Fibroblast of skin of right biceps (primary cell): ENCODE measurements at places on chromosomes 11 and 22.
A peak's percentile ranks its signal among the peaks of the same experiment; 100 is the strongest.

DNA sequence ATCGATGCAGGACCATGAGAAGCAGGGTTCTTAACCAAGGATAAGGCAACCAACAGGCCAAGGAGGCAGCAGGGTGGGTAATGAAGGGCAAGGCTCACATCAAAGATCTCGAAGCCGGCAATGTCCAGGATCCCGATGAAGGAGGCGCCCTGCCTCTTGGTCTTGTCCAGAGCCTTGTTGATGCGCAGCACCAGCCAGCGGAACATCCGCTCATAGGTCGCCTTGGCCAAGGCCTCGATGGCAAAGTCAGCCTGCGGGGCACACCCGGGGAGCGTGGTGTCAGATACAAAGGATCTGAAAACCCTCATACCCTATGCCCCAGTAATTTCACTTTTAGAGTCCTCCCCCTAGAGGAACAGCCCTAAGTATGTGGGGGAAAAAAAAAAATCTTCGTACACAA is 63.5 kb downstream of the APOL1 start:
- no peak for DNase-seq

DNA sequence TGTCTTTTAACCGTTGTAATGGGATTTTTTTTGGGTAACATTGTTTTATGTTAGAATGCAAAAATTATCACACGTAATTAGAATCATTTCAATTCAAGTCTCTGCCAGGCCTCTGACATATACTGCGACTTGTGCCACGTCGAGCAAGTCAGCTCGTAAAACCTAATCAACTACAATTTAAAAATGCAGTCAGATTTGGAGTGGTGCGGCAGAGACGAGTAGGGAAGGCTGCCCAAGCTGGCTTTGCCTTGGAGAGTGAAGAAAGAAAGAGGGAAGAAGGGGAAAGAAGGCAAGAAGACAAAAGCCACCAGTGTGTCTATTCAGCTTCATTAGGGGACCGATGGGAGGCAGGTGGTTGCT is 110.7 kb downstream of the MIAT start:
- DNase-seq, result no peak

DNA sequence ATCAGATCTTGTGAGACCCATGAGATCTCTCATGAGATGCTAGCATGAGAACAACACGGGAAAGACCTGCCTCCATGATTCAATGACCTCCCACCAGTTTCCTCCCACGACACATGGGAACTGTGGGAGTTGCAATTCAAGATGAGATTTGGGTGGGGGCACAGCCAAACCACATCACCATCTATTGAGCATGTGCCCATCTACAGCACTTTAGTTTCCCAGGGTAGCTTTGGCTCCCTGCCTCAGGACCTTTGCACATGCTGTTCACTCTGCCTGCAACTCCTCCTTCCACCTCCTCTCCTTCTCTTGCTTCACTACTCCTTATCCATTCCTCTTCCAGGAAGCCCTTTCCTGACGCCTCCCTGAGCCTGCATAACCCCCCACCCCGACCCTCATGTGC is 17.2 kb downstream of the GRIK4 start:
- DNase-seq, result no peak

DNA sequence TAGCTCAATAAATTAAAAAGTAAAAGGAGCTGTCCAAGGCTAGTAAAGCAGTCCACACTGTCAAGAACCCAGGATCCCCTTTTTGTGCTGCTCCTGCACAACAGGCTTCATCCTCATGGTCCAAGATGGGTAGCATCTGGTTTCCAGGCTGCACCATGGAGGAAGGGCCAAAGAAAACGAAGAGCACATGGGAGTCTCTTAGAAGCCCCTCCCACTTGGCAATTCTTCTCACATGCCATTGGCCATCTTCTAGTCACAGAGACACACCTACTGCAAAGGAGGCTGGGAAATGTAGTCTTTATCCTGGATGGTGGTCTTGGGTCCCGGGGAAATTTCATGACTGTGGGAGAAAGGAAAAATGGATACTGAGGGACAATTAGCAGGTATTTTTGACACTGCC is 37.8 kb downstream of the PRR5L start:
- peak; percentile 73 for DNase-seq

- no peak for DNase-seq
Observed at GRCh38 chr11:134890446-134890845, 478.4 kb upstream of the B3GAT1 start.

GRCh38 chr11:131278472-131278871 is 91.9 kb upstream of the NTM start:
- no peak for DNase-seq

- no peak for DNase-seq
Observed at GRCh38 chr11:117795638-117796455, 1.2 kb downstream of the DSCAML1 start.

DNA sequence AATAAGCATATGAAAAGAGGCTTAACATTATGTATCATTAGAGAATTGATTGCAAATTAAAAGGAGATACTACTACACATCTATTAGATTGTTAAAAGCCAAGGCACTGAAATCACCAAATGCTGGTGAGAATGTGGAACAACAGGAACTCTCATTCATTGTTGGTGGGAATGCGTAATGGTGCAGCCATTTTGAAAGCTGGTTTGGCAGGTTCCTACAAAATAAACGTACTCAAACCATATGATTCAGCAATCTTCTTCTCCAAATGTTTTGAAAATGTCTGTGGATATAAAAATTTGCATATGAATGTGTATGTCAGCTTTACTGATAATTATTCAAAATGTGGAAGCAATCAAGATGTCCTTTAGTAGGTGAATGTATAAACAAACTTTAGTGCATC is 176.4 kb upstream of the PLET1 start:
- DNase-seq, result no peak

- no peak for DNase-seq
Observed at GRCh38 chr22:41983513-41984405, 14.5 kb downstream of the SEPTIN3 start.

GRCh38 chr22:37604875-37605274 is 3.8 kb upstream of the GGA1 start:
- DNase-seq, result no peak

DNA sequence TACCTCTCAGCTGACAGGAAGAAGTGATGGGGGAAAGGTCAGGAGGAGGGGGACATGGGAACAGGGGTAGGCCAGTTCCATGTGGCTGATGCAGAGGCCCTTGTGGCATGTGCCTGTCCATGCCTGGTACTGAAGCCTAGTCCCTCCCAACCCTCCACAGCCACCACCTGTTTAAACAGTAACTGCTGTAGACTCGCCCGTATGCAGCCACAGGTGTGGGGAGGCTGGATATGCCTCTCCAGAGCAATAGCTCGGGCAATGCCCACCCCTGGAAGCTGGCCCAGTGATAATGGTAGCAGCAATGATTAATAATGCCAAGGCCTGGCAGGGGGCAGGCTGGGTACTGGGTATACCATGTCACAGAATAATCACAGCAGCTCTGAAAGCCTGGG is 2.3 kb downstream of the SMTN start:
- no peak for DNase-seq

DNA sequence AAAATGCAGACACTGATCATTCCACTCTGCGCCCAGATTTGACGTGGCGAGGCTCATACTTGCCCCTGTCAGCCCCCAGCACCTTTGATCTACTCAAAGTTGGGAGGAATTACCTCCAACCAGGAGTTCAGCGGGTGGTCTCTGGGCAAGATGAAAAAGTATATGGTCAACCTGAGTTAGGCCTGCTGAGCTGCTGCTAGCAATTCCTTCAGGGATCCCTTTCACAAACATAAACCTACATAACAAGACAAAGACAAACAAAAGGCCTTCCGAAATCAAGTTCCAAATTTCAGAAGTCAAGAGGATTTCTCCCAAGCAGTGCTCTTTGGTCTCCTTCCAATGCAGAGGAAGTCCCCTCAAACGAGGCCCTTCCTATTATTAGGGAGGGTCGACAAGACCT is 20.8 kb downstream of the CLDN5 start:
- DNase-seq, result no peak

DNA sequence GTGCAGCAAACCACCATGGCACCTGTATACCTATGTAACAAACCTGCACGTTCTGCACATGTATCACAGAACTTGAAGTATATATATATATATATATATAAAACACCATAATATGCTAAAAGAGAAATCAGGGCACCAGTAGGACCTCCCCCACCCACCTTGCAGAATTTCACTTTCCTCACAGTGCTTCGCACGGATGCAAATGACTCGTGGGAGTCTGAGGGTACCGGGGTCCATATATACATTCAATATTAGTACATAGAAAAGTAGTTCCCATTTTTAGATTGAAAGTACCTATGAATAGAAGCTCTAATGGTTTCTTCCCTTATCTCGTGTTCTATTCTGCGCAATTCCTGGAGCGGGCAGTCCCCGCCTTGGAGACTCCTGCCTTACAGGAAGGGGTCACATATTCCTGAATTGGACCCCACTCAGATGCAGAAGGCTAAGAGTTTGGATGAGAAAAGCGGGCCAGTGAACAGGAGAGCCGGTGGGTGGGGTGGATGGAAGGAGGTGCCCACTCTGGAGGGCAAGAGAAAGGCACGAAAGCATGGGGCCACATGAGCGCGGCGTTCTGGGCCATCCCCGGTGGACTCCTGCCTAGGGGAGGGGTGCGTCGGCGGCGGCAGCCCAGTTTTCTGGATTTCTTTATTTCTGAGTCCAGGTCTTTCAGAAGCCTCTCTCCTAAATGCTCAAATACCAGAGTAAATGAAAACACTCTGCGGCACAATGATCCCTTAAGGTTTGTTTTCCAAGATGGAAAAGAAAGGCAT is 136.3 kb downstream of the ETS1 start:
- DNase-seq, result no peak

GRCh38 chr11:14774721-14775120 is 117.3 kb downstream of the CYP2R1 start:
- no peak for DNase-seq

GRCh38 chr22:48758881-48759875 is 1068.5 kb downstream of the BRD1 start:
- DNase-seq, result no peak

DNA sequence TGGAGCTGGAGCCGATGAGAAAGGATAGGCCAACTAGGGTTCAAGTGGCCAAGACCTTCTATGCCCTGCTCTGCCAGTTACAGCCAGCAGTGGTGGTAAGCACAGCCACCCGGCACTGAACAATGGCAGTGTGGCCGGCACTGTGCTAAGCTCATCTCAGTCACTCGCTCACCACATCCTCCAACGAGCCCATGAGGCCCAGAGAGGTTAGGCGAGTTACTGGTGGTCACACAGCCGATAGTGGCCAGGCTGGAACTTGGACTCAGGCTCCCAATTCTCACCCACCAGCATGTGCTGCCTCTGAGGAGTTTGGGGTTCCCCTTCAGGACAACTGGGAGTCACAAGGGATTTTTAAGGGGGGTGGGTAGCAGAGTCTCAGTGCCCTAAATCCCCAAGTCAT is 66.4 kb downstream of the IGLL1 start:
- DNase-seq, result no peak

DNA sequence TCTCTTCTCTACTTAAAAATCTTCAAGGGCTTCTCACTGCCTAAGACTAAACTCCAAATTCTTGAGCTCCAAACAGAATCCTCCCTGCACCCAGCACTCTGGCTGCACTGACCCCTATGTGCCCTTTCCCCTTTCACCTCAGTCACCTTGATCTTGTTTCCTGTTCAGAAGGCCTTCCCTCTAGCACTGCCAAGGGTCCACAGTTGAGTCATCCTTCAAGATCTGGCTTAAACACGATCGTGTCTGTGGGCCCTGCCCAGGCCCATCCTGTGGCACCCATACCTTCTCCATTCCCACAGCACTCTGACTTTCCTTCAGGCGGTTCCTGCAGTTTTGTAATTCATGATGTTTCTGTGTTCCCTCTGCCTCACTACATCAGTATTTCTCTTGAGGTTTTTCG is 129.2 kb downstream of the ARL14EP start:
- DNase-seq, result no peak

DNA sequence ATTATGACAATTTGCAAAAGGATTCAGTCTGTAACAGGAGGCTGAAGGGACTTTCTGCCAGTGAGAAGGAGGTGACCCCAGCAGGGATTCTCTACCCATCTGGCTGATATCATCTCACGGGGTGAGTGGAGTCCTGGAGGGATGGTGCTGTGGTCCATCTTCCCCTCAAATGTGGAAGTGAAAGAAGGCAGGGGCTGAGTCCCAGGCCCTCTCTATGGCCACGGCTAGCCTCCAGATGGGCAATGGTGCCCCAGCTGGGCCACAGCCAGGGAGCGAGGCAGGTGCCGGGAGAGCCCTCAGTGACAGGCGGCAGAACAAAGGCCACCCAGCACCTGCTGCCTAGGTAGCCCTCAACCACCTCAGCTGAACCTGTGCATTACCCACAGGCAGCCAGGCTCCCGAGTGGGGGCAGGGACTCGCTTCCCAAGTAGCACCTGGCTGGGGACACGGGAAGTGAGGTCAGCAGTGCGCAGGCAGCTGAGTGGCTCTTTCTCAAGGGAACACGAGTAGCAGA is 6.7 kb downstream of the NECTIN1 start:
- DNase-seq, result no peak

DNA sequence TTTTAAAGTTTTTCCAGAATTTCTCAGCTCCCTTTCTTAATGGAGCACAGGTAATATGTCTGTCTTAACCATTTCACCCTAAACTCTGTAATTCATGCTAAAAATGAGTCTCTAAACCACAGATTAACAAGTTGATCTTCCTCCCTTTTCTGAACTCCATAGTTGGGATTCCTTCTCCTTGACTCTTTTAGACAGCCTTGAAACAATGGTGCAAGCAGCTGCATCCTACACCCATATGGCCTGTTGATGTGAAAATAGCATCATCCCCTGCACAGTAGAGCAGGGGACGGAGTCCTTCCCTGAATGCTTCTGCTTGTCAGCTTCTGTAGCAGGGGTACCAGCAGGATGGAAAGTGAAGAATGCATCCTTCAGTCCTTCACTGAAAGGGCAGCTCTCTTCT is 192.8 kb upstream of the SORL1-AS1 start:
- peak; percentile 73 for DNase-seq

GRCh38 chr22:36860821-36861659 is at the start of gene NCF4:
TSS of gene NCF4 (plus strand) at chr22:36861006. CDS start at chr22:36861172, 166 bp downstream.
- DNase-seq, result no peak

- no peak for DNase-seq
Observed at GRCh38 chr11:84747871-84748270, 879.3 kb downstream of the DLG2 start.

GRCh38 chr22:34834059-34834458 is 231.9 kb upstream of the ISX start:
- no peak for DNase-seq

DNA sequence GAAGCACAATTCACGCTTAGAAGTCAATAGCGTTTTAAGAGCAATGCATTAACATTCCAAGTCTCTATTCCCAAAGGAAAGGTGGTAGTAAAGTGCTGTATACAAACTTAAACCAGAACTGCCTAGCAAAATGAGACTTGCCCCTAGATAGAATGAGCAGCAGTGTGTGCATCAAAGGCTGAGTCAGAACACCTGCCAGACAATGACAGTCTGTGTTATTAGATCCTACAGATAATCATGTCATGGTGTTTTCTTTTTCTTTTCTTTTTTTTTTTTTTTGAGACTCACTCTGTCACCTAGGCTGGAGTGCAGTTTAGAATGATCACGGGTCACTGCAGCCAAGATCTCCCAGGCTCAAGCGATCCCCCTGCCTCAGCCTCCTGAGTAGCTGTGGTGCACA is 1.6 kb downstream of the RTCB start:
- no peak for DNase-seq
